ENCODE measurements at places on chromosomes 5 and 9. TPM values are rescaled to one million over a fixed set of nuclear protein-coding genes. Genes with fewer than 3 reads are reported as not detected.

DNA sequence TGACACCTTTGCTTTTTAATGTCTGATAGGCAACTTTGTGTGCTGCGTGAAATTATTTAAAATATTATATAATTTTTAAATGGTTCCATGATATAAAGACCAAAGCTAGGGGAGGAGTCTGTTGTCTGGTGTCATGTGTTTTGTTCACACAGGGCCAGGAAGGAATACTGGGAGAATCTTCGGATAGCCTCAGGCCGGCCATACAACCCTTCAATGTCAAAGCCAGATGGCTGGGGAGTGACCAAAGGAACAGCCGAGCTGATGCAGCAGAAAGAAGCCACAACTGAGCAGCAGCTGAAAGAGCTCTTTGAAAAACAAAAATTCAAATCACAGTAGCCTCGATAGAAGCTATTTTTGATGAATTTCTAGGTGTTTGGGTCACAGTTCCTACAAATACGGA, 19.2 kb downstream of the BHMT start:
- DNase-seq: no peak
- H3K27me3 ChIP-seq: no peaks in the 10 kb centered on the region
- H3K4me3 ChIP-seq: no peak overlapping the region
- no peaks in the 10 kb centered on the region for H3K36me3 ChIP-seq

- H3K4me3 ChIP-seq: no peak overlapping the region
- H3K4me1 ChIP-seq: no peaks in the 10 kb centered on the region
These were observed 1.6 kb downstream of the RNF183 start for GRCh38 chr9:113301548-113301947.

DNA sequence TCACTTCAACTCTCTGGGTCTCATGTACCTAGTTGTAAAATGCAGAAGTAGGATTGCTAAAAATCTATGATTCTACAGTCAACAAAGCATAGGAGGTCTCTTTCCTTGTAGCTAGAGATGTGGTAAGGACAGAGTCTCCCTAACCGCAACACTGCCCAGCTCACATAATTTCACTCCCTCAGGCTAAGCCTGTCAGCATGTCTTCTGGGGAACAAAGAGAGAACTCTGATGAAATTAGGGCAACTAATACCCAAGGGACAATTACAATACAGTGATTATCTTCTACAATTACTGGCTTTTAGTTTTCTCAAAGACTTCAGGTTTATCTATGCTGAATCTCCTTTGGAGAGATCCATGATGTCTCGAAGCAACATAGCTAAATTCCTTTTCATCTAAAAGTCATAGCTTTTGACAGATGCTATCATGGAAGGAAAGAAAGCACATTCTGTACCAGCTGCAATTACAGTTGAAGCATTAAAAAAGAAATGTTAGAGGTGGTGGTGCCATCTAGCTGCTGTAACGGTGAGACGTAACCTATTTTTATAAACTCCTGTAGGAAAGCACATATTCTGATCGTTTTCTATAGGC, 141.1 kb upstream of the TARS1 start:
- H3K4me3 ChIP-seq: no peak overlapping the region
- DNase-seq: no peak
- no peaks in the 10 kb centered on the region for H3K4me1 ChIP-seq
- H3K27ac ChIP-seq: peak overlapping the region; percentile 55
- H3K36me3 ChIP-seq: no peaks in the 10 kb centered on the region

DNA sequence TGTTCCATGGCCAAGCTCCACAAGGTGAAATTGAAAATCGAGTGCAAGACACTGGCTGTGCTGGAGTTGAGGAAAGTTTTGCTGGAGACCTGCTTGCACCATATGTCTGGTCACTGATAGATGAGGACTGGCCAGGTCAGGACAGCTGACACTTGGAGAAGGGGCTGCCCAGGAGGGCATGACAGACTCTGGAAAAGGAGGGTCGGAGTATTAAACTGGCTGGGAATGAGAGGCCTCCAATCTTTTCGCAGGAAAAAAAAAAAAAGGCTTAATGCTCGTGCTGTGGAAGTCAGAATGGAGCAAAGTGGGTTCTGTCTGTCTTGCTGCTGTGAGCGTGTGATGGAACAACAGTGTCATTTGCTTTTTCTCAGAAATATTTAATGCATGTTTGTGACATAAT, 5.5 kb downstream of the TENT4A start:
- no peaks in the 10 kb centered on the region for H3K36me3 ChIP-seq
- H3K27ac ChIP-seq: no peak overlapping the region
- peaks cover 68% of the 10 kb centered on the region for H3K4me1 ChIP-seq
- DNase-seq: no peak

Gene CARTPT
- not detected for total RNA-seq

Gene TTC23L
- total RNA-seq: 0.39 TPM

- no peak for DNase-seq
- no peaks in the 10 kb centered on the region for H3K27me3 ChIP-seq
- H3K4me3 ChIP-seq: no peak overlapping the region
These were observed 143.8 kb downstream of the FBXL7 start for GRCh38 chr5:15643731-15644130.

- H3K4me3 ChIP-seq: no peak overlapping the region
- H3K27ac ChIP-seq: no peak overlapping the region
- H3K36me3 ChIP-seq: no peaks in the 10 kb centered on the region
- no peaks in the 10 kb centered on the region for H3K27me3 ChIP-seq
- peaks cover 26% of the 10 kb centered on the region for H3K4me1 ChIP-seq
These were observed 170.5 kb downstream of the NNT start for GRCh38 chr5:43773478-43773844.

- DNase-seq: no peak
- H3K27me3 ChIP-seq: no peaks in the 10 kb centered on the region
- no peak overlapping the region for H3K4me3 ChIP-seq
- no peaks in the 10 kb centered on the region for H3K4me1 ChIP-seq
- no peaks in the 10 kb centered on the region for H3K36me3 ChIP-seq
These were observed 307.8 kb downstream of the NR2F1-AS1 start for GRCh38 chr5:93273176-93273575.

- DNase-seq: no peak
- H3K36me3 ChIP-seq: no peaks in the 10 kb centered on the region
- no peak overlapping the region for H3K27ac ChIP-seq
- H3K4me3 ChIP-seq: no peak overlapping the region
- no peaks in the 10 kb centered on the region for H3K27me3 ChIP-seq
These were observed 35.8 kb upstream of the ATP10B start for GRCh38 chr5:160887780-160888179.

DNA sequence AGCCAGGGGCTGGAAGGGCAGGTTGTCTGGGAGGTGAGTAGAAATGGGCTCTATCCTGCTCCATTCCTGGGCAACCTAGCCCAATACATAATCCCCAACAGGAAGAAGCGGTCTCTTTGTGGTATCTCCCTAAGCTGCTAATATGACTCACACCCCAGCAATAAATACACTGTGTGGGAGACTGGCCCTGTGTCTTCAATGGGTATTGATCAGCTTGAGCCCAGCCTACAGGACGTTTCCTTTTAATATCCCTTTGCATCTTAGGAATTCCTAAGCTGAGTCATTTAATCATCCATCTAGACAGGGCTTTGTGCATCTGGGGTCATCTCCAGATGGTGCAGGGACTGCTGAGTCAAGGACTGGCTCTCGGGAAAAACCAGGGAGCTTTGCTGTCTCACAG, 207.0 kb upstream of the PANK3 start:
- H3K36me3 ChIP-seq: no peaks in the 10 kb centered on the region
- no peak overlapping the region for H3K4me3 ChIP-seq
- no peaks in the 10 kb centered on the region for H3K27me3 ChIP-seq
- H3K27ac ChIP-seq: no peak overlapping the region

GRCh38 chr5:98527846-98528245, 245.6 kb upstream of the RGMB start:
- H3K36me3 ChIP-seq: no peaks in the 10 kb centered on the region
- DNase-seq: no peak
- H3K27me3 ChIP-seq: no peaks in the 10 kb centered on the region
- no peaks in the 10 kb centered on the region for H3K4me1 ChIP-seq
- H3K4me3 ChIP-seq: no peak overlapping the region

DNA sequence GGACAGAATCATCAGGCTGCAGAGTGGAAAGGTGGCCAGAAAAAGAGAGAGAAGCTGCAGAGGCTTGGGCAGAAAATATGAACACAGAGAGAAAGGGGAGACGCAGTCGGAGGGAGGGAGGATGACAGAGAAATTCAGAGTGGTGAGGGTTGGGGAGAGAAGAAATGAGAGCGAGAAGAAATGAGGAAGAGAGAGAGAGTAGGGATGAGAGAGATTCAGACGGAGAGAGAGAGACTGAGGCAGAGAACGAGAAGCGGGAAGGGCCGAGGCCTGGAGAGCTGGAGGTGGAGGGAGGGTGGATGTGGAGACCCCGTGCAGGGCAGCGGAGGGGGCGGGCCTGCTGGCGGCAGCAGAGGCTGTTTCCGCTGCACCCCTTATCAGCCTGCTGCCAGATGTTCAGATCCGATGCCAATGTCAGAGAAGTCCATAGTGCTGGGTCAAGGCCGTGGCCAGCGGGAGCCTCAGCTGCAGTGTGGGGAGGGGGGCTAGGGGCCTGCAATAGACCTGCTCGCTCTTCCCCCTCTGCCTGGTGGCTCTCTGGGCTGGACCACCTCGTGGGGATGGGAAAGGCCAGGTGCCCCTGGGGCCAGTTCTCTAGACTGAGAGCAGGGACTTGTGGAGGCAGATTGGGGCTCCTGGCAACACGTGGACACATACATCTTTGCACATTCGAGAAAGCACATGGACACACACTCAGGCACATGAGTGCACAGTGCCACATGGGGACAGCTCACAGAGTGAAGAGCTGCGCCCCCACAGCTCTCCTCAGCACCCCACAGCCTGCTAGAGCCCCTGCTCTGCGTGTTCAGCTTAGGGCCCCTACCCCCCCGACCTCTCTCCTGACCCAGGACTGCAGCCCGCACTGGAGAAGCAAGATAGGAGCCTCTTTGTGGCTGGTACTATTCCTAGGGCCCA, 4.9 kb upstream of the NR5A1 start:
- no peak overlapping the region for H3K27ac ChIP-seq
- H3K36me3 ChIP-seq: no peaks in the 10 kb centered on the region
- no peak for DNase-seq
- no peak overlapping the region for H3K4me3 ChIP-seq

- no peaks in the 10 kb centered on the region for H3K36me3 ChIP-seq
- no peak overlapping the region for H3K27ac ChIP-seq
- no peak for DNase-seq
- H3K4me1 ChIP-seq: no peaks in the 10 kb centered on the region
- H3K4me3 ChIP-seq: no peak overlapping the region
These were observed 51.7 kb upstream of the SLC27A6 start for GRCh38 chr5:128913551-128913950.

DNA sequence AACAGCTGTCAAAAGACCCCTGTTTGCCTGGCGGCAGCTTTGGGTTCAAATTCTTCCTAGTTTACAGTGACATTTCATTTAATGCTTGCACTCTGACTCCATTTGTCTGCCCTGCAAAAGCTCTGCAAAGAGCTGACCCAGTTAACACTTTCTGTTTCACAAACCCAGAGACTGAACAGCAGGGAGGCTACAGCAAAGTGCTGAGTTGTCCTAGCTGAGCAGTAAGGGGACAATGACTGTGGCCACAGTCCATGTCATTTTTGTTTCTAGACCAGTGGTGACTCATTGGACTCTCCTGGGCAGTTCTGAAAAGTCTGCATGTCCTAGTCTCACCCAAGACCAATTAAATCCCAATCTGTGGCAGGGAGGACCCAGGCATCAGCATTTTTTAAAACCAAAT, 994.8 kb upstream of the WWC1 start:
- no peaks in the 10 kb centered on the region for H3K27me3 ChIP-seq
- H3K27ac ChIP-seq: peak overlapping the region; percentile 33
- peaks cover 35% of the 10 kb centered on the region for H3K4me1 ChIP-seq
- no peak overlapping the region for H3K4me3 ChIP-seq
- no peaks in the 10 kb centered on the region for H3K36me3 ChIP-seq

Measured in tibial nerve (tissue), 4 donors.